CD4-positive, alpha-beta T cell treated with Interleukin-4 for 4 hours (primary cell): ENCODE measurements at places on chromosomes 13 and 19.

DNA sequence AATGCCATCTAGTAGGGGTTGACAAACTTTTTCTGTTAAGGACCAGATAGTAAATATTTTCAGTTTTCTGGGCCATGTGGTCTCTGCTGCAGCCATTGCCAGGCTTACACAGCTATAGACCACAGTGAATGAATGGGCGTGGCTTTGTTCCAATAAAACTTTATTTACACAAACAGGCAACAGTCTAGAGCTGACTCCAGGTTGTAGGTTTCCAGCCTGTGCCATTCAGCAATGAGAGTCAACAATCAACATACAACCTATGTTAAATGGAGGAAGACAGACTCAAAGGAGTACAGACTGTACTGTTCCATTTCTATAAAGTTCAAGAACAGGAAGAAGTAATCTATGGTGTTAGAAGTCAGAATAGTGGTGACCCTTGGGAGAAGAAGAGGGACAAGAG is 15.2 kb upstream of the IZUMO2 start:
- no peak for DNase-seq

GRCh38 chr13:95239283-95239682 is 62.0 kb downstream of the ABCC4 start:
- DNase-seq = no peak

DNA sequence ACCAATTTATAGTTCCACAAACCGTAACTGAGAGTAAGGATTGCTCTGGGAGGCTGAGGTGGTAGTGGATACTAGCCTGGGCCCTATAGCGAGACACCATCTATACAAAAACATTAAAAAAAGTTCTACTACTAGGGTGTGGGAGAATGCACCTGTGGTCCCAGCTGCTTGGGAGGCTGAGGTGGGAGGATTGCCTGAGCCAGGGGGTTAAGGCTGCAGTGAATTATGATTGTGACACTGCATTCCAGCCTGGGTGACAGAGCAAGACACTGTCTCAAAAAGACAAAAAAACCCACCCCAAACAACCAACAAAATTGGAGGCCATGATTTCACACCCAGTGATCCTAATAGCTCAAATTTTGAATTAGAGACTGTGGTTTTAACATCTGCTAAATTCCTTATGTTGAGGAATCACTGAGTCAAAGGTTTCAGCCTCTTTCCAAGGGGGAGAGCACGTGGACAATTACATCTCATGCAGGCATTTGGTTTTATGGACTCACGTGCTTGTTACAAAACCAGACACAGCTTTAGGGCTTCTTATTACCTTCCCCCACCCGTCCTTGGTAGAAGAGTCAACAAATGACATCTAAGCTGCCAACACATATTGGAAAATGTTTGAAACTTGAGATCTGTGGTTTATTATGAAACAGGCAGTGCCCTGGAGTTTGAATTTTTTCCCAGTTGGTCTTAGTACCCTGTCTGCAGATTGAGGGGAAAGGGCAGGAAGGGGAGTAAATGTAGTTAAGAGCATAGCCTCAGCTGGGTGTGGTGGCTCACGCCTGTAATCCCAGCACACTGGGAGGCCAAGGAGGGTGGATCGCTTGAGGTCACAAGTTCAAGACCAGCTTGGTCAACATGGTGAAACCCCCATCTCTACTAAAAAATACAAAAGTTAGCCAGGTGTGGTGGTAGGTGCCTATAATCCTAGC is 18.5 kb downstream of the CYP2A6 start:
- DNase-seq = no peak

DNA sequence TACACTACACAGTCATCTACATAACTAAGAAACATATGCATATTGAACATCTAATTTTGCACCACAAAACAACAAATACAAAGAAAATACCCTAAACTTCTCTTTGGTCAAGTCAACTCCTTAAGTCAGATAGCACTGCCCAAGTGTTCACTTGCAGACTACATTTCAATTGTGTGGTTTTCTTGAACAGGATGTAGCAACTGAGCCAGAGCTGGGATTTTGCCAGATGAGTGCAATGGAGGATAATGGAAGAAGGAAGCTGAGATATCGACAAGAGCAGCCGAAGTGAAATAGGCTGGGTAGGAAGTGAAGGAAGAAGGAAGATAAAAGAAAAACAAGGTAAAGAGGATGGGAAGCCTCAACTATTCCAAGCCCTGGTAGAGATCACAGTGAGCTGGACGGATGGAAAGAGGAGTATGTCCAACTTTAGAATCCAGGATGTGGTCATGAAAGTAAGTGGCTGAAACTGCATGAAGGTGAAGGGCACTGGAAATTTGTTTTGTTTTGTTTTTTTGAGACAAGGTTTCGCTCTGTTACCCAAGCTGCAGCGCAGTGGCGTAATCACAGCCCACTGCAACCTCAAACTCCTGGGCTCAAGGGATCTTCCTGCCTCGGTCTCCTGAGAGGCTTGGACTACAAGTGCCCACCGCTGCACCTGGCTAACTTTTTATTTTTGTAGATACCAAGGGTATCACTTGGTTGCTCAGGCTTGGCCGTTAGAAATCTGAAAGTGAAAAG is 15.0 kb downstream of the NUFIP1 start:
- DNase-seq = no peak
